Right kidney (tissue), 9 donors: ENCODE measurements at places on chromosomes 5 and 9.

GRCh38 chr5:147743012-147743411 is 39.5 kb downstream of the JAKMIP2 start:
- DNase-seq, result no peak

DNA sequence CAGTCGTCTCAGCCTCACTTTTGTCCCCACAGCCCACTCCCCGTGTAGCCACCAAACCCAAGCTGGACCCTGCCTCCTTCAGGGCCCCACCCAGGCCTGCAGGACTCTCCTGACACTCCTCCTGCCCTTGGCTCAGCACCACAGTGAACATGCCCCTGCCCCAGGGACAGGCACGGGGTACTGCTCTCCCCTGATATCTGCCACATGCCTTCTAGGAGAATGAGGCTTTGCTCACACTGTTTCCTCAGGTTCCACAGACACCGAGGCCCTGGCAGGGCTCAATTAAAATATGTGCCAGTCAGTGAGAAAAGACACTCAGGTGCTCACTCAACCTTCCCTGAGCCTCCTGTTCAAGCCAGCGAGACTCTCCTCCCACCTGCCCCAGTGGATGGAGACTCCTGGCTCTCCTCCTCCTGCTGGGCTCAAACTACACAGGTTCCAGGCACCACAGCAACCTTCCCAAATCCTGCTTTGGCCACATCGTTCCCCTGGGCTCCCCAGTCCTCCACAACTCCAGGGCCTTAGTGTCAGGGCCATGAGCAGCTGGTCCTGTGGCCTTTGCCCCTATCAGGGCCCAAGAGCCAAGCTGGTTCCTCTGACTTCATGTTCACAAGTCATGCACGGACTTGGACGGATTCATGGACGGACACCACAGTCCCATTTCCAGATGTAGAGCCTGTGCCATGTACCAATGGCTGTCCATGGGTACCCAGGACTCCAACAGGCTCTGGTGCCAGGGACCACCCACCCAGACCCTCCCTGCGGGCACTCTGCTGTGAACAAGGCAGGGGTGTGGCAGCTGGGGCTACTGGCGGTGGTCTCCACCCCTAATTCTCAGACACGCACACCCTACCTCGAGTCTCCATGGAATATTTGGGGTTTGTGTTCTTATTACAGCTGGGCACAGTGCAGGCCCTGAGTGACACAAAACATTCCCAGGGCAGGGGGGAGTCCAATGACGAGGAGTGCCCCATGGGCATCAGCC is 36.6 kb downstream of the BICD2 start:
- no peak for DNase-seq

DNA sequence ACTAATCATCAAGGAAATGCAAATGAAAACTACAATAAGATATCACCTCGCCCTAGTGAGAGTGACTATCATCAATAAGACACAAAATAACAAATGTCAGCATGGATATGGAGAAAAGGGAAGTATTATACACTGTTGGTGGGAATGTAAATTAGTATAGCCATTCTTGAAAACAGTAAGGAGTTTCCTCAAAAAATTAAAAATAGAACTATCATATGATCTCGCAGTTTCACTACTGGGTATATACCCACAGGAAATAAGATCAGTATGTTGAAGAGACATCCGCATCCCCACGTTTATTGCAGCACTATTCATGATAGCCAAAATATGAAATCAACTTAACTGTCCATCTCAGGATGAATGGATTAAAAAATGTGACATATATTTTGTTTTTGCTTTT is 31.6 kb upstream of the STK32A start:
- no peak for DNase-seq

- DNase-seq, result no peak
These were observed 79.5 kb downstream of the OSMR start for GRCh38 chr5:38925154-38925925.

DNA sequence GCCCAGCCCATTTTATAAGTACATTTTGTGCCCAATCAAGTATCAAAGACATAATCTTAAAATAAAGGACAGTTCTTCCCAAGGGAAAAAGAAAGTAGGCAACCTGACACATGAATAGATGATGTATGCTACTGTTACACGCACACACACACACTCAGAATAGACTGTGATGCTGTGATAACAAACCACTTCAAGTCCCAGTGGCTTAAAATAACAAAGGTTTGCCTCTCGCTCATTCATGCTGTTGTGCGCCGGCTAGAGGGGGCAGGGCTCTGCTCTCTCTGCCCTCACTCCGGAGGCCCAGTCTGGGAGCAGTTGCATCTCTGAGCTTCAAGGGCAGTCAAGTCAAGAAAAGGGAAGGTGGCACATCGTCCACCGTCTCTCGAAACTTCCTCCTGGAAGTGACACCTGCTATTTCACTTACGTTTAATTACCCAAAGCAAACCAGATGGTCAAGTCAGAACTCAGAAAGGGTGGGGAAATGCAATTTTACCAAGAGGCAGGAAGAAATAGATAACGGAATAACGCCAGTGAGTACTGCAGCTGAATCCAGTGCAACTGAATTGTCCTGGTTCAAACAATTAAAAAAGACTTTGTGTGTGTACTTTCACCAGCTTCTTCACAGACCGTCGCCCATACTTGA is 43.3 kb downstream of the ANKRD33B start:
- peak; percentile 35 for DNase-seq

DNA sequence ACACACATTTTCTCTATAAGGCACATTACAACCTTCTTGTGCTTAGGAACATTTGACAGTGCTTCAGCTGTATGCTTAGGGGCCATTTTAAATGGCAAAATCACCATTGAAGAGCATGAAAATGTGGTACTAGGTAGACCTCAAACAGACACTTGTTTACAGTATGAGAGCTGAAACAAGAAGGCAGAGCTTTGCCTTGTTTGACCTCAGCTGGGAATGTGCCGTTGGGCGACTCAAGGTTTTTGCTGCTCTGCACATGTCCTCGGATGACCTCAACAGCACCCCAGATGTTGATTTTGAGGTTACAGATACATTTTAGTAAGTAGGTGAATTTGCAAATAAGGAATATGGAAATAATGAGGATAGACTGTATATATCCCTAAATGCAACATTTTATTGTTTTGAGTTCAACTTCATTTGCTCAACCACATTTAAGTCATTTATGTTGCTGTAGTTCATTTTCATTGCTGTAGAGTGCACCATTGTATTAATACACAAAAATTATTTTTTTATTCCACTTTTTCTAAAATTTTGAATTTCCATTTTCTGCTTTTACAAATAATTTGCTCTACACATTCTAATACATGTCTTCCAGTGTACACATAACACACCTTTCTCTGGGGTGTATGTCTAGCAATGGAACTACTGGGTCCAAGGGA is 206.8 kb downstream of the NR3C1 start:
- no peak for DNase-seq

- DNase-seq, result no peak
These were observed 75.1 kb upstream of the RAI14 start for GRCh38 chr5:34580983-34581382.

DNA sequence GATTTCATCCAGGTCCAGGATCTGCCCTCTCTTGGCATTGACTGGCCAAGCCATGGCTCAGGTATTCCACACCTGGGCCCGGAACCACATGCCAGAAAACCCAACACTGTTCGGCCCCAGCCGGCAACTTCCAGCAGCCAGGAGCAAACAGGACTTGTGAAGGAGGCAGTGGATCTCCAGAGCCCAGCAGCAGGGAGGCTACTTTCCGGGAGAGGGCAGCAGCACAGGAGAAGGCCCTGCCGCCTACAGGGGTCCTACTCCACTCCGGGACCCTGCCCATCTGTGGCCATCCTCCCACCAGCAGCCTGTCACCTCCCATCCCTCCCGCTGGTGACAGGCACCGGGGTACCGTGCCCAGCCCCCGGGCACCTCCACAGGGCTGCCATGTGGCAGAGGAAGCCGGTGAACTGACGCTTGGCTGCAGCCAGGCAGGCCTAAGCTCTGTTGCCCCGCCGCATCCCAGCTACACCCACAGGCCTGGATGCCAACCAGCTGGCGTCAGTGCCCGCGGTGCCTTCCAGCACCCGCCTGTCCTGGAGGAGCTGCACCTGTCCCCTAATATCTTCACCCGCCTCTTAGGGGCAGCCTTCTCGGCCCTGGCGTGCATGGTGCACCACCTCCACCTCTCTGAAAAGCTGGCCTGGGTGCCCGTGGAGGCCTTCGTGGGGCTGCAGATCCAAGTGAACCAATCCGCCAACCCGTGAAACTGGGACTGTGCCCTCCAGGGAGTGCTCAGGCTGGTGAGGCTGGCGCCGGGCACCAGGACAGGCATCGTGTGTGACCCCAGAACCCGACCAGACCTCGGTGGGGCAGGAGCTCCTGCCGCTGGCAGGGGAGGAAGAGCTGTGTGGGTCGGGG is 18.9 kb upstream of the SLC30A5 start:
- DNase-seq, result no peak

GRCh38 chr9:87122947-87123685 is 175.8 kb upstream of the GAS1 start:
- DNase-seq, result no peak

GRCh38 chr9:17862101-17862500 is 283.2 kb downstream of the SH3GL2 start:
- no peak for DNase-seq

- DNase-seq, result no peak
These were observed 64.3 kb upstream of the LMX1B start for GRCh38 chr9:126549246-126550006.

GRCh38 chr9:4280605-4281004 is 19.3 kb downstream of the GLIS3 start:
- no peak for DNase-seq

GRCh38 chr5:151581812-151582583 is 9.1 kb downstream of the FAT2 start:
- no peak for DNase-seq

DNA sequence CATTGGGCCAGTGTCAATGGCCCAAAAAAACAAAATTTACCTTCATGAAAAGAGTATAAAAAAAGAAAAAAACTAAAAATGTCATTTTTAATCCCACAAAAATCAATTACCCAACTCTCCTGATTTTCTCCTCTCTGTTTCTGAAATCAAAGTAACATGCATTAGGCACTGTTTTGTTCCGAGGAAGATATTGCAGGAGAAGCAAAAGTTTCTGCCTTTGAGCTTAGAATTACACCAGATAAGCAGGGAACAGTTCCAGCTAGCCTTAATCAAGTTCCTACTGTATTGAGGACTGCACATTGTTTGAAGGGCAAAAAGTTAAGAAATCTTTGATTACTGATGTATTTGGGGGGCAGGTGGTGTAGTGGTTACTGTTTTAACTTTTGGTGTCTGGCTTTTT is 1.1 kb upstream of the PRKAA1 start:
- DNase-seq, result no peak

DNA sequence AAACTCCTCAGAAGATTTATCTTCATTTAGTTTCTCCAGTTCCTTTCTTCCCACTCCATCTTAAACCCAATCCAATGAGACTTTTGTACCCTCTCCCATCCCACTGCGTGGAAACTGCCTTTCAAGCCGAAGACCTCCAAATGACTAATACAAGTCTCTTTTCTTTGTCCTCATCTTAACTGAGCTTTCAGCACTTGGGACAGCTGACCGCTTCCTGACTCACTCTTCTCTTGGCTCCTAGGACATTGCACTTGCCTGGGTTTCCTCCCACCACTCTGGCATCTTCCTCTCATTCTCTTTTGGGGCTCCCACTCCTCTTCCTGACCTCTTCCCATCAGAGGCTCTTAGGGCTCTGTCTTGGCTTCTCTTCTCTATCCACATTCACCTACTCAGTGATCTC is 243.7 kb downstream of the HSPA4 start:
- no peak for DNase-seq

GRCh38 chr5:655406-655805 is 37.7 kb downstream of the TPPP start:
- no peak for DNase-seq

- no peak for DNase-seq
These were observed 262.0 kb upstream of the TRPM3 start for GRCh38 chr9:71383308-71383940.

DNA sequence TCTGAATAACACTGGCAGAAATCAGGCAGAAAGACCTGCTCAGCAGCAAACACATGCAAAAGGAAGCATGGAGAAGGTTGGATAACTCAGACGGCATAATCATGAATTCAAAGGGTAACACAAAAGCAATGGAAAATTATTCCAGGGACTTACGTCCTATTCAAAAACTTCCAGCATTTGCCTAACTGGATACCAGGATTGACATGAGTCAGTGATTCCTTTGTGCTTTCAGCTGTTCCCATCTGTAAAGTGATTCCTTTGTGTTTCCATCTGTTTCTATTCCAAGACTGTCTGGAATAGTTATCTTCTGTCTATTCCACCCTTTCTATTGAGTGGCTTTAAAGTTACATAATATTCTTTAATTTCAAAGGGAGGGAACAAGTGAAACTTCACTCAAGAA is 1361.7 kb upstream of the CDH9 start:
- no peak for DNase-seq

GRCh38 chr5:2288968-2289367 is 406.2 kb upstream of the IRX4 start:
- no peak for DNase-seq

GRCh38 chr5:138955671-138956295 is 80.6 kb upstream of the LRRTM2 start:
- no peak for DNase-seq

DNA sequence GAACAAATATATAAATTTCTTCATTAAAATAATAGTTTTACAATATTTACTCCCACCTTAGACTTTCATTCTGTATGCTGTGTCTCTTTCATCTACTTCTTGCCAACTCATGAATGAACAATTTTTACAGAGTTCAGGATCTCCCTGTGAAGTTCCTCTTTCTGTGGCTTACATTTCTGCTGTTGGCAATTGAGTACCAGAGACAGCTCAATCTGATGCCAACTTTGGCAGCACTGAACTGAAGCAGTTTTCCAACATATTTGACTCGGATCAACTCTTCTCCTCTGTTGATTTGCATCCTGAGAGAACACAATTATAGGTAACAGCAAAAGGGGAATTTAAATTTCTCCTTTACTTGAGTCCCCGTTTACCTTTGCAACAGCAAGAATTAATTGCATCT is 1262.2 kb downstream of the EFNA5 start:
- DNase-seq, result no peak

- DNase-seq, result no peak
These were observed 330.3 kb downstream of the TRIM36 start for GRCh38 chr5:114839360-114839759.

DNA sequence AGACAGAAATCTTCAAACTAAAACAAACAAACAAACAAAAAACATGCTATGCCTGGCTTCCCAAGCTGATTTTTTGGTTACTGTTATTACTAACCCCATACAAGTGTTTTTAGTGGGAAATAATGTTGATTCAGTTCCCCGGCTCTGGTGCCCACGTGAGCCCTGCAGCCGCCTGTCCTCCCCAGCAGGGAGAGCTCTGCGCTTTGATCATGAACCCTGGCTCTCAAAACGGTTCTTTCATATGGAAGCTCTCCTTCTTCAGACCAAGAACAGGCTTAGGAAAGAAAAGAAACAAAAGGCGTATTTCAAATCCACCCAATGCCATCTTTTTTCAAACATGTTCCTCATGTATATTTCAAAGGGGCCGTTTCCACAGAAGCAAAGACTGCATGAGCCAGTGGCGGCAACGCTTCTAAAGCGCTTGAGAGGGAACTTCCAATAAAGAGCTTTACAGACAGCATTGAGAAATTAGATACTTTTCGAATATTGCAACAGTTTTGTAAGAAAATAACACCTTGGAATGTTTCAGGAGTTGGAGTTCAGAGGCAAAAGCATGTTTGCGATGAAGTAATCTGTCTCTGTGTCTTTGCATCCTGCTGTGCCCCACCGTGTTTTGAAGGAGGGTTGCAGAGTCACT is 74.8 kb downstream of the ICE1 start:
- DNase-seq, result peak; percentile 33

- no peak for DNase-seq
These were observed 24.1 kb downstream of the FABP6 start for GRCh38 chr5:160253441-160253840.
